ENCODE measurements at places on chromosomes 5 and 9.

GRCh38 chr9:109934857-109935215 is 154.8 kb downstream of the PALM2AKAP2 start:
- no peak for DNase-seq

DNA sequence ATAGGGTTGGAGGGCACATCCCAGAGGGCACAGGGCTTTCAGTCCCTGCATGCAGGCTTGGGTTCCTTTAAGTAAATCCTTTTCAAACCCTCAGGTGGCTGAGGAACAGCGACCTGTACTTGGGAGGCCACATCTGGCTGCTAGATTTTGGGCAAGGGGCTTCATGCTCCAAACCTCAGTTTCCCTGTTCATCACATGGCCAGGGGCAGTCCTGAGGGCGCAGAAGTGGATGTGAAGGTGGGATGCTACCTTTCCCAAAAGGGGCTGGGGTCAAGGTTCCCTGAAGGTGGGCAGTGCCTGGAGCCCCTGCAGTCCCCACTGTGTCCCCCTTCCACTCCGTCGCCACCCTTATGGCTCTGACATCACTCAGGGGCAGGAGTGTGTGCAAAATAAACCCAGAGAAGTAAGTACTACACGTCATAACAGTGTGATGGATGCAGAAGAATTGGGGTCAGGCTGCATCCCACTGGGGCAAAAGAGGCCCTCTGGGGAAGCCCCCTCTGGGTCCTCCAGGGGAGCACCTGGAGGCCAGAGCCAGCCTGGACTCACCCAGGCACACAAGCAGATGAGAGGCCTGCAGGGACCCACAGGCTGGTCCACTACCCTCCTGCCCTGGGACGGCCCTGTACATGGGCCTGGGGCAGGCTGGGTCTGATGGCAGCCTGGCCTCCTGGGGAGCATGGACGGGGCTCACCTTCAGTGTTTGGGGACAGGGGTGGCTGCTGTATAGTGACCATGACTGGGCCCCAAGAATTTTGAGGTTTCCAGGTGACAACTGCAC is 1.9 kb upstream of the CARD19 start:
- no peak for DNase-seq

GRCh38 chr5:112419986-112420864 is 1.1 kb upstream of the EPB41L4A start:
- peak; percentile 22 for DNase-seq

- DNase-seq = no peak
Observed at GRCh38 chr5:157327771-157328170, 61.8 kb downstream of the CYFIP2 start.

DNA sequence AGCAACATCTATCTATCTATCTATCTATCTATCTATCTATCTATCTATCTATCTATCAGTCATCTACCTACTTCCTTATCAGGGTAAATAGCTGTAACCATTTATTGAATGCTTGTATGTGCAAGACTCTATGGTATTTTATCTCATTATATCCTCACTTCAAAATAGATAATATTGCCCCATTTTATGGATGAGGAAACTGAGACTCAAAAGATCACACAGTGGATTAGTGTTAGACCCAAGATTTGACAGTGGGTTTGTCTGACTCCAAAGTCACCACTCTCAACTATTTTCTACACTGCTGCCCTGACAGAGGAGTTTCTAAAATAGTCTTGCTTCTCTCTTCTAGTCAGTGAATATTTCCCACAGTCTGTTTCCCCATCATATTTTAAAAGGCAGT is 94.3 kb upstream of the NR3C1 start:
- no peak for DNase-seq

DNA sequence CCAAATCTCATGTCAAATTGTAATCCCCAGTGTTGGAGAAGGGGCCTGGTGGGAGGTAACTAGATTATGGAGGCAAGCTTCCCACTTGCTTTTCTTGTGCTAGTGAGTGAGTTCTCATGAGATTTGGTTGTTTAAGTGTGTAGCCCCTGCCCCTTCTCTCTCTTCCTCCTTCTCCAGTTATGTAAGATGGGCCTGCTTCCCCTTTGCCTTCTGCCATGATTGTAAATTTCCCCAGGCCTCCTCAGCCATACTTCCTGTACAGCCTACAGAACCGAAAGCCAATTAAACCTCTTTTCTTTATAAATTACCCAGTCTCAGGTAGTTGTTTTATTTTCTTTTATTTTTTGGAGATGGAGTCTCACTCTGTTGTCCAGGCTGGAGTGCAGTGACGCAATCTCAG is 18.2 kb upstream of the TXNDC8 start:
- no peak for DNase-seq

DNA sequence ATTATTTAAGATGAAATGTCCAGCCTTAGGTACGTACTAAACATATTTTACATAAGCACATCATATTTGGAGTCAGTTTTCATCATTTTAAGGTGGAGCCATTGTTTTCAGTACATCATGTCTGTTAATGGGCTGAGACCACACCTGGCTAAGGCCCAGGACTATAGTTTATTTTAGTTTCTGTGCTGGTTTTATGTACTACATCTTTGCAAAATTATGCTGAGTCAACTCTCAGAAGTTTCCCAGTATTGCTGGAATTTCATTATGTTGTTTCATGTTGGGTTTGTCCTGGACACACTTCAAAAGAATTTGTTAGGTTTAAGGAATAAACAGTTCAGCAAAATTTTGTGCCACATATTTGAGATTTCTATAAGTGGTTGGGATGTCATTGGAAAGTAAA is 171.2 kb downstream of the CCDC171 start:
- no peak for DNase-seq

All from stimulated activated CD4-positive, alpha-beta T cell treated with anti-CD3 and anti-CD28 coated beads, Interleukin-12 subunit alpha, Interleukin-12 subunit beta, amount 100 ng/mL, for 48 hours (primary cell).